ENCODE measurements at places on chromosomes 7 and 10.

DNA sequence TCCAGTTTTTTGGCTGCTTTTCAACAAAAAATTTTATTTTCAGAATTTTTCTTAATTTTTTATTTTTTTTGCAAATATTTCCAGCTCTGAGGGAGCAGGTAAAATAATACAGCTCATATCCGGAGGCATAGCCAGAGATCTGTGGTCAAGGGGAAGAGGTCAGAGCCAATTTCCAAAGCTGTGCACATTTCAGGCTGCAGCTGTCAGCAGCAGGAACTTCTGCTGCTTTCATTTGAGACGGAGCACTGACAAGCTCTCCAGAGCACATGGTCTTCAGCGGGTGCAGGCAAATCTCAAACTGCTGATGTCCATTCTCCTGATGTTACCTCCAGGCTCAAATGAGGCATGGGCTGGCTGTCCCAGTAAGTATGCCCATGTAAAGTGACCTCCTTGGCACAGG lies 31.1 kb downstream of the SLC26A4 start:
- no peak for DNase-seq

DNA sequence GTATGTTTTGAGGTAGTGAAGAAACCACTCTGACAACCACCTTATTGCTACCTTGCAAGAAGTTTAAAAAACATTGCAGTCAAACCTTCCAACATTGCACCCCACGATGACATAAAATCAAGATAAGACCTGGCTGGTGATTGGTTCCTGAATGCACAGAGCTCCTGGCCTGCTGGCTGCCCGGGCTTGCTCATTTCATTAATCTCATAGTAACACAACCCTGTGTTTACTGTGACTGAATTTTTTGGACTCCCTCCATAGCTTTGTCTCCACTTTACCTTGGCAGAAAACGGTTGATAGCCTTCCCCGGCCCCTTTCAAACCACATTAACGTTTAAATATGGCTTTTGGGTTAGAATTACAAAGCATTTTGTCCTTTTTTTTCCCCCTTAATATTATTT lies 27.5 kb downstream of the VWA2 start:
- no peak for DNase-seq

DNA sequence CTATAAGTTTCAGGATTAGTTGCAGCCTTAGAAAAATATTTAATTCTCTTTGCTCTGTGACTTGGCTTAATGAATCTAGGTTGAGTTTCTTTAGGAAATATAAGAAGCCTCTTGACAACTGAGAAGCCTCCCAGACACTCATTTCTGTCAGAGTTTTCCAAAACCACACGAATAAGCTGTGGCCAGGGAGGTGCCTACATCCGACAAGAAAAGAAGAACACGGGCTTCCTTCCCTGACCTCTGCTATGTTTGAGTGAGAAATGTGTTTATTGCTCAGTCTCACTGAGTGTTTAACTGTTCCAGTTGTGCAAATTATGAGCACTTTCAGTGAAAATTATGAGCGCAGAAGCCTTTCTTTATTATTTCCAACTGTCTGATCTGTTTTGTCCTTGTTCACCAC lies 105.0 kb downstream of the TRIL start:
- DNase-seq = no peak

GRCh38 chr7:131616487-131617200 lies 60.2 kb upstream of the PODXL start:
- DNase-seq = no peak

- no peak for DNase-seq
Observed at GRCh38 chr7:90596671-90597562, 796 bp downstream of the CDK14 start.

- no peak for DNase-seq
Observed at GRCh38 chr7:50155755-50156154, 62.7 kb upstream of the ZPBP start.

- no peak for DNase-seq
Observed at GRCh38 chr7:96397936-96398598, 76.2 kb upstream of the SLC25A13 start.

DNA sequence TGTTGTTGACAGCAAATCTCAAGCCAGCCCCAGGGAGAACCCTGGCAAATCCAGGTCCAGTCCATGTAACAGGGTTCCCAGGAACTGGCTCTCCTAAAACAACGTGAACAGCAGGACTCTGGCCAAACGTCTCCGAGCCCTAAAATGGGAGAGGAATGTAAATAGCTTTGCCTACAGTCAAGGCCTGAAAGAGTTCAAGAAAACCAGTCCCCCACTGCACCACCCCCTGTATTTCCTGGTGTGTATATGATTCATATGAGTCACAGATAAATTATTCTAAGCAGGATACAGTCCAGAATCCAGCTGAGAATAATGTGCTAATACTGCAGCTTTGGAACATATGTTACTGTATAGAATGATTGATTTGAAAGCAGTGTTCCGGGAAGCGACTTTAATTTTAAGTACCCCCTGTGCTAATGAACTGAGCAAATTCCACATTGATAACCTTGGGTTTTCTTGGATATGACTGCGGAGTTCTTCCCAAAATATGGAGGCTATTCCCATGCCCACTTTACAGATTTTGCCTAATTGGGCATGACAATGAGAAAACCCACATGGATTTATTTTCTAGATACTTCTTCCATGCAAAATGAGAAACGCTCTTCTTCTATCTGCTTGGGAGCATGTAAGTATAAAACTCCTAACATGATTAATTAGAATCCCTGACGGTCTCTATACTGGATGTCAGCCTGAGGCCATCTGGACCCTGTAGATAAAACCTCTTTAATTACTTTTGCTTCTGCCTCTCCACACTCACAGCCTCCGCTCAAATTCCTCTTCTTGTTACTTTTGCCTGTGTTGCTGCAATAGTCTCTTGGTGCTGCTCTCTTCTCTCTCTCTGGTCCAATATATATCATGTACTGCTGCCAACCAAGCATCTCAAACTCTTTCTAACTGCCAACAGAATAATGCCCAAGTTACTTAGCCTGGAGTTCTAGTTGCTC lies 50.2 kb downstream of the LAMB4 start:
- no peak for DNase-seq

GRCh38 chr10:113732966-113733365 lies 18.5 kb upstream of the PLEKHS1 start:
- DNase-seq = no peak

- no peak for DNase-seq
Observed at GRCh38 chr10:11782793-11783557, 40.2 kb upstream of the PROSER2 start.

DNA sequence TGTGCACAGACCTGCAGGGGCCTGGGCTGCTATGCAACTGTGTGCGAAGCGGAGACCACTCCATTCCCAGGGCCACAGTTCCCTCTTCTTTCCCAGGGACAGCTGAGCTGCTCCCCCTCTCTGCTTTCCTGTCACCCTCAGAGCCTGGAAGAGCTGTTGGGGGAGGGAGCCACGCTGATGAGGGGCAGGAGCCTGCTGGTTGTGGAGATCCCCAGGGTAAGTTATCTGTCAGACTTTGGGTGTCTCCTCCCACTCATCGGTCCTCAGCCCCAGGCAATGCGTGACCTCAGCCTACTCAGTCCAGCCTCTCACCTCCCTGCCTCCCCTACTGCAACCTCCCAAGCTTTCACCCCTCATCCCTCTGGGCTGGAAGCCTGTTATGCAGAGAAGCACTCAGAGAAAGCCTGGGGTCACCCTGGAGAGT lies 53.5 kb downstream of the ZNF467 start:
- no peak for DNase-seq

- no peak for DNase-seq
Observed at GRCh38 chr7:156896388-156897022, 3.5 kb upstream of the LMBR1 start.

Data from stimulated activated CD8-positive, alpha-beta memory T cell treated with anti-CD3 and anti-CD28 coated beads, Interleukin-4, amount 100 ng/mL, for 4 hours (primary cell).